ENCODE measurements at places on chromosomes 11 and 22. TPM values are rescaled to one million over a fixed set of nuclear protein-coding genes. Genes with fewer than 3 reads are reported as not detected.

The SCO2 gene
- total RNA-seq: 7.1 TPM

The HPX gene
- 0.40 TPM for total RNA-seq

DNA sequence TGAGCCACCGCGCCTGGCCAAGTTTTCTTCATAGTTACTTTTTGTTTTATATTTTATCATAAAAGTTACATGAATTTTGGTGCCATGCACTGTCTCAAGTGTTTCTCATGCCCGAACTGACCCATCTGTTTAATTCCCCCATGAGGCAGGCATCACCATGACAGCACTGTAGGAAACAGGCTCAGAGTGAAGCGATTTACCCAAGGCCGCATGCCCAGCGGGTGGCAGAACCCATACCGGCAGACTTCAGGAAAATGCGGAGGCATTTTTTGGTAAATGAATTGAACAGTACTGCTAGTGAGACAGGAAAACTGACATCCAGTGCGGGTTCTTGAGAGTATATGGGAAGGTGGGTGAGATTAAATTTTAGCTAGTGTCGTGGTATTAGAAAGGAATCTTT is 19.0 kb downstream of the CECR2 start:
- DNase-seq: no peak

GRCh38 chr11:63993993-63994392 is 7.8 kb downstream of the OTUB1 start:
- no peak for DNase-seq

DNA sequence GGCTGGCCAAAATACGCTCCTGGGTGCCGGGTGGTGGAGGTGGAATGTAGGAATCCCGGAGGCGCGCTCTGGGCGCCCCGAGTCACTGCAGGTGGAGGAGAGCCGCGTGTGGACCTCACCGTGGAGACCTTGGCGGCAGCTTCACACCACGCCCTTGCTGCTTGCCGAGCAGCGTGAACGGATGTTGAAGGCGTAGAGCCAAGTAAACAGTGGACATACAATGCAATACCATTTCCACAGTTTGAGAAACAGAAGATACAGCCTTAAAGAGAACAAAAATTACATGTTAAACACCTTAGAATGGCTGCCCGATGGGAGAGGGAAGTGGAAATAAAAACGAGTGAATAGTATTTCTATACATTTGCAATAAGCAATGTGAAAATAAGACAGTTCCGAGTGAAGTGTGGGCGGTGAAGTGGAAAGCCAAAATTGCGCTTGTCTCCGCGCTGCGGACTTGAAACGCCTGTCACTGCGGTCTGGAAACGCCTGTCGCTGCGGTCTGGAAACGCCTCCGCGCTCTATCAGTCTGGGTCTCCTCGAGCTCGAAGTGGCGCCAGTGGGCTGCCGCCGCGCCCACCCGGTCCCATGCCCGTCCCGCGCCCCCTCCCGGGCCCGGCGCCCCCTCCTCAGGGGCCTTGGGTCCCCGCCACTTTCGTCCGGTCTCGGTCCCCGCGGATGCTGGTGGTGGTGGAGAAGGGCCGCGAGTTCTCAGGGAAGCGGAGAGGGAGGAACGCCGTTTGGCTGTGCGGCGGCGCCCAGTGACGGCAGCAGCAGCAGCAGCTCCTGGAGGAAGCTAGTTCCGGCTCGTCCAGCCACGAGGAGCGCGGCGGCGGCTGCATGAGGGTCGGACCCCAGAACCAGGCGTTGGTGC is 1.6 kb downstream of the NCR3LG1 start:
- peak; percentile 40 for DNase-seq

- no peak for DNase-seq
These were observed 43.6 kb downstream of the IGF2 start for GRCh38 chr11:2095542-2095941.

Data from activated B cell treated with CpG ODN at 0.5 μM for 24 hours (primary cell).